ENCODE measurements at places on chromosomes 1 and 21.

DNA sequence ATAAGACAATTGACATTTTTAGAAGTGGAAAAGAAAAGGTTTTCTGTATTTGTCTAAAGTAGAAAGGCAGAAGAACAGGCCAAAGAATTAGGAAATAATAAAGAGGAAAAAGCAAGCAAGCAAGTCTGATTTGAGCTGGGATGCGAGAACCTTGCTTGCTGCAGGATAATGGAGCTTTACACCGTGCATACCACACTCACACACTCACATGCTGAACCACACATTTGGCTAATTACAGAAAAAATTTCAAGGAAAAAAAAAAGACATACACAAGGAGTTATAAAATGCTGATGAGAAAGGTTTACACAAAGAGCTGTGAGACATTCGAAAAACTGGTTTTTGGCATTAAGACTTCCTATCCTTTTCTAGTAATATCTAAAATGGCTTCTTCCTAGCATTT, 593.9 kb downstream of the KIF26B start:
- no peak for DNase-seq

GRCh38 chr1:218294546-218294945, 9.5 kb downstream of the RRP15 start:
- no peak for DNase-seq

DNA sequence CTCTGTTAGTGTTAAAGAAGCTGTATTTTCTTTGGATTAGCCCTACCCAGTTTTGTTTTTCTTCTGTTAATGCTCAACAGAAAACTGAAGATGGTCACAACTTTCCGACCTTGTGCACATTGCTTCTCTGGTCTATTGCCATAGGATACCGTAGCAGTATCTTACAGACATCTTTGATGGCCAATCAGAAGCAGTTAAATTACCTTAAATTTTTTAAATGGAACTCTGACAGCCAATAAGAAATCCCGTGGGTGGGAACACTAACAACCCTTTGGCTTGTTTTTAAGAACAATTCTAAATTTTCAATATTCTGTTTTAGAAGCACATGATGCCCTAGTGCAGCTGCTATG, 17.2 kb downstream of the NFYC start:
- no peak for DNase-seq

GRCh38 chr1:167533851-167534300, 15.5 kb upstream of the CD247 start:
- DNase-seq: peak; percentile 51

- DNase-seq: no peak
Measured at GRCh38 chr1:226209307-226210059, 14.0 kb upstream of the MIXL1 start.

DNA sequence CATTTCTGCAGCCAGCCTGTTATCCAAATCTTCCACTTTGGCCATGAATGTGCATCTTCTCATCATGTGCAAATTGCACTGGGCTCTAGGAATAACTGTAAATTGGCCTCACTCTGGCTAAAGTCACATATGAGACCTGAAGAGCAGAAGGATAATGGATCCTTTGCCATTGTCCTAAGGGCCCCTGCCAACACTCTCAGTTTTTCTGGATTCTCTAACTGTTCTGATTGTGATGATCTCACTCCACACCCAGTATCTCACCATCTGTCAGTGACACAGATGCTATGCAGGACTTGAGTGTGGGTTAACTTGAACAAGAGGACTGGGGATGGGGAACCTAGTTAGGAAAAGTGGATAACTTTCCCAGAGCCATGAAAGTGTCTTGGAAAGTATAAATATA, 8.5 kb upstream of the FYB2 start:
- DNase-seq: no peak

DNA sequence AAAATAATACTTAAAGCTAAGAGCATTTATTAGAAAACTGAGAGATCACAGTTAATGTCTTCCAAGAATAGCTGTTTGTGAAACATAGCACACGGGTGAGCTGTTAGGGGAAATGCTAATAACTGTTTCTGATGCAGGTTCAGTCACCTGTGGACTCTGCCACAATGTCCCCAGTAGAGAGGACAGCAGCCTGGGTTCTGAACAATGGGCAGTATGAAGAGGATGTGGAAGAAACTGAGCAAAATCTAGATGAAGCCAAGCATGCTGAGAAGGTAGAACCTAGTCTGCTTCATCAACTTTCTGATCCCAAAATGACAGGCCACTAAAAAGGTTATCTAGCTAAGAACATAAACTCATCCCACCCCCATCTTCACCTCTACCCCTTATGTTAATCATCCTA, 32.6 kb downstream of the CLEC20A start:
- no peak for DNase-seq

- no peak for DNase-seq
Measured at GRCh38 chr21:33011462-33011861, 14.3 kb upstream of the OLIG2 start.

DNA sequence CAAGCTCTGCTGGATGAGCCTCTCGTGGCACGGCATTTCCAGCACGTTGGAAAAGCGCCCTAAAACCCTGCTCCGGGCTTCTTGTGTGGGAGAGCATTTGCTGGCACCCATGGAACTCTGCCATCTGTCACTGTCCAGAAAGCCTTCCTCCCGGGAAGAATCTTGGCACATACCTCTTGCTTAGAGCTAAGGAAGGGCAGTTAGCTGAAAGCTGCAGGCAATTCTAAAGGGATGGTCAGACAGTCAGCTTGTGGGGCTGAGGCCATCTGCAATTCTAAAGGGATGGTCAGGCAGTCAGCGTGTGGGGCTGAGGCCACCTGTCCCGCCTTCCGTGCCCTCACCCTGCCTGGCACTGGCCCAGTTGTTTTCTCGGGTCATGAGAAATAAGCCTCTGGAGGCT, 139.0 kb upstream of the TMEM51 start:
- DNase-seq: no peak

- no peak for DNase-seq
Measured at GRCh38 chr1:18764362-18764761, 95.1 kb downstream of the TAS1R2 start.

GRCh38 chr1:109472779-109473178, 6.4 kb downstream of the SYPL2 start:
- DNase-seq: no peak

GRCh38 chr1:51818487-51818886, 60.0 kb downstream of the NRDC start:
- no peak for DNase-seq

DNA sequence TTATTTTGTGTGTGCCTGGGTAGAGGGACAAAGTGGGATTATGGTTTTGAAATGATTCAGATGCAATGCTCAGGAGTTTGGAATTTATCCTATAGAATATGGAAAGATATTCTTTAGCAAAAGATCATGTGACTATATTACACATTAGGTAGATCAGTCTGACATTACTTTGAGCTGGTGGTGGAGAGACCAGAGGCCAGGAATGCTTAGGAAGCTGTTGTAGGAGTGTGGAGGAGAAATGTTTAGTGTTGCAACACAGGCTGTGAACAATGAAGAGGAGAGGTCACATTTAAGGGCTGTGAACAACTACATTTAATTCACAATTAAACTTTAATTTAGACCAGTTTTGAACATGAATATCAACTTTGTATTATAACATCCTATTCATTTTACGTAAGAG, 45.3 kb upstream of the PODN start:
- no peak for DNase-seq

GRCh38 chr1:156499842-156500542, 583 bp downstream of the MEF2D start:
- DNase-seq: peak; percentile 44

DNA sequence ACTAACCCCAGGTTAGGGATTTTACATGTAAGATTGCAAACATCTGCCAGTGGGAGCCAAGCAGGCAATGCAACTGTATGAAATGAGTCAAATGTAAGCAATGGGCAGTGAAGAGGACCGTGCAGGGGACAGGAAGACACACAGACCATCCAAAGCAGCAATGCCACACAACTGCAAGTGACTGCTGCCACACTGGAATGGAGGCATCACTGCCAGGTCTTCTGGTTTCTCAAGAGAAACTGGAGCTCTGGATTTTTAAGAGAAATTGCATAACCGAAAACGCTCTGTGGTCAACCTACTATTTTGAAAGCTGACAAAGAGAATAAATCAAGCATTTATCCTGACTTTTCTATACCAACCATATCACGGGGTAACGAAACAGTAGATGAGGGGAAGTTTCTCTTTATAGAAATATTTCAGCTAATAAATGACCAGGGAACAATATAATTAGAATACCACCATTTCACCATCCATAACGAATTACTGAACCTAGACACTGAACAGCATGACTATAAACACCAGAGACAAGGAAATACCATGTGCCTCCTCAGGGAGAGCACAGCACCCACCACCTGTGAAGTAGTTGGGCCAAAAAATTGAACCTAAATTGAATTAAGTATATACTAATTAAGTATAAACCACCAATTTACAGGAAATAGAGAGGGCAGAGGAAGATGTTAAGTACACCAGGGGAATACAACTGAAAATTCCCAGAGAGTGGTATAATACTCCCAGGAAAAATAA, 4.4 kb downstream of the AK2 start:
- no peak for DNase-seq

DNA sequence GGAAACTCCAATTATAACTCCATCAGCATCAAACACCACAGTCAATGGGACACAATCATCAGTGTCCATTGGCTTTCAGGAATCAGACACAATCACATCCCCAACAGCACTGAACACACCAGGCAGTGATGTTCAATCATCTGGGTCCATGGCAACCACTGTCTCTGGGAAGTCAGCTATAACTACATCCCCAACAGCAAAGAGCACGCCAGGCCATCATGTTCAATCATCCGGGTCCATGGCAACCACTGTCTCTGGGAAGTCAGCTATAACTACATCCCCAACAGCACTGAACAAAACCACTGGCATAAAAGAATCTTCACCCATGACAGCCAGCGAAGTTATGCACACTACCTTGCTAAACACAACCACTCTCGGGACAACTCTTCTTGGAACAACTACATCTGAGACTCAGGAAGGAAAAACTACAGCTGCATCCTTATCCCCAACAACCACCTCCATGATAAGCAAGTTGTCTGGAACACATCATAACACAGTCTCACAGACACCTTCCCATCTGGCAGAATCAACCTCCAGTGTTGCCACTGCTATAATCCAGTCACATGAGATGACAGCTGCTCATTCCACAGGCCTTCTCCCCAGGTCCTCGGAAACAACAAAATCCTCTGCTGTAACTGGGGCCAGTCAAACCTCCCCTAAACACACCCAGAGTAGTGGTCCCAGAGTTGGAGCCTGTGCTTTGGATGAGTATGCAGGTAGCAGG, 19.9 kb downstream of the CATSPER4 start:
- DNase-seq: no peak

DNA sequence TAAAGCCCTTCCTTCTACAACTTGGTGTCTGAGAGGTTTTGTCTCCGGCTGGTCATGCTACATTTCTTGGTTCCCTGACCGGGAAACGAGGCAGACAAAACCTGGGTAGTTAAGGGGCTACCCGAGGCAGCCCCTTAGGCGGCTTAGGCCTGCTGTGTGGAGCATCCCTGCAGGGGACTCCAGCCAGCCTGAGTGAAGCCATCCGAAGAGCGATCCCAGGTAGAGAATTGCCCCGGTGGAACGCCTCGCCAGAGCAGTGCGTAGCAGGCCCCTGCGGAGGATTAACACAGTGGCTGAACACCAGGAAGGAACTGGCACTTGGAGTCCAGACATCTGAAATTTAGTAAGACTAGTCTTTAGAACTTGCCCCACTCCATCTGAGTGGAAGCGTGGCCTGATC, 21.2 kb upstream of the MYOCOS start:
- no peak for DNase-seq

DNA sequence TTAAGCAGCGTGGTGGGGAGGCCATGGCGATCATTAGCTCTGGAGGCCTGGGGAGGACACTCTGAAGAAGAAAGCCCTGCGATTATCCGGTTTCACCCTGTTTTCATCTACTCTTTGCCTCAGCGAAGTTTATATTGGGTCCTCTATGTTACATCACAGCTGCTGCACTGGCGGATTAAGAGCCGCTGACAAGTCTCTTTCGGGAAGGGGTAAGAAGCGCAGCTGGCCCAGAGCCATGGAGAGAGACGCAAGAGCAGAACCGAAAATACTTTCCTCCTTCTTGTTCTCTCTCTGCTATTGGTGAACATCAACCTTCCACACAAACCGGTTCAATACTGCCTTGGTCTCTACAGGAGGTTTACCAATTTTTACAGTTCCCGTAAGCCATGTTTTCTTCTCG, 291.5 kb downstream of the FAM72C start:
- DNase-seq: no peak

DNA sequence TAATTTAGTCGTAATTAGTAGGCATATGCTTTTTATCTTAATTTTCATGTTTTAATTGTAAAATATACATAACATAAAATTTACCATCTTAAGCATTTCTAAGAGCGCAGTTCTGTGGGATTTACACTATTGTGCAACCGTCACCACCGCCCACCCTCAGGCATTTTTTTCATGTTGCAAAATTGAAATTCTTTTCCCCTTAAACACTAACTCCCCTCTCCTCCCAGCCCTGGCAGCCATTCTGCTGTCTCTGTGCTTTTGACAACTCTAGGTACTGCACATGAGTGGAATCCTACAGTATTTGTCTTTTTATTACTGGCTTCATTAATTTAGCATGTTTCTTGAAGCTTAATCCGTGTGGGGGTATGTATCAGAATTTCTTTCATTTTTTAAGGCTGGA, 7.8 kb downstream of the PIK3CD start:
- no peak for DNase-seq

DNA sequence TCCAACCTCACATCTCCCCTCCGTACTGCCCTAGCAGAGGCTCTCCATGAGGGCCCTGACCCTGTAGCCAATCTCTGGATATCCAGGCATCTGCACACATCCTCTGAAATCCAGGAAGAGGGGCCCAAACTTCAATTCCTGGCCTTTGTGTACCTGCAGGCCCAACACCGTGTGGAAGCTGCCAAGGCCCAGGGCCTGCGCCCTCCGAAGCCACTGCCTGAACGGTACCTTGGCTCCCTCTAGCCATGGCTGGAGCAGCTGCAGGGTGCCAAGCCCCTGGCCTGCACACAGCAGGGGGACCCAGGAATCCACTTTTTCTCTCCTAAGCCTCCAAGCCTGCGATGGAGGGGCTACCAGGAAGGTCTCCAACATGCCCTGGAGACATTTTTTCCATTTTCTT, 84.2 kb downstream of the PTGER3 start:
- no peak for DNase-seq

DNA sequence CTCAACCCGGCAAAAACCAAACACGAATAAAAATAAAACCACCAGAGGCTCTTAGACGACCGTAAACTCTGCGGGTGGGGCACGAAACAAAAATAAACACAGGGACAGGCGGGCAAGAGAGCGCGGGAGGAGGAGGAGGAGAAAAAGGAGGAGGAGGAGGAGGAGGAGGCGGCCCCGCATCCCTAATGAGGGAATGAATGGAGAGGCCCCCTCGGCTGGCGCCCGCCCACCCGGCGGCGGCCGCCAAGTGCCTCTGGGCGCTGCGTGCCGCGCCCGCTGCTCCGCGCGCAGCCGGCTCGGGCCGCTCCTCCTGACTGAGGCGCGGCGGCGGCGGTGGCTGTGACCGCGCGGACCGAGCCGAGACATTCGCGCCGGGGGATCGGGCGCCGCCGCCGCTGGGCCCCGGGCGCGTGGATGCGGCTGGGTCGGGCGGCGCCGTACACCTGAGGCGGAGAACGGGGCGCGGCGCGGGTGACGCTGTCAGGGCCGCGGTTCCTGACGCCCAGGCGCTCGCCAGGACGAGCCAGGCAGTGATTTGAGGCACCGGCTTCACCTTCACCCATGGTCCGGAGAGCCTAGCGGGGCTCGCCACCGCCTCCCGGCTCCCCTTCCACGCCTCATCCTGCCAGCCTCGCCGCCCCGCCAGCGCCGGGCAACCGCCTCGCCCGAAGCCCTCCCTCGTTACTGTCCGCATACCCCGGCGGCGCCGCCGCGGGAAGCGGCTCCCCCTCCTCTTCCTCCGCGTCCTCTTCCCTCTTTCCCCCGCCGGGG, at the start of gene MARK1:
TSS of gene MARK1 (plus strand) at position 229 of the 771 bp plus-strand sequence. CDS start 687 bp downstream, outside the sequence.
- no peak for DNase-seq

- no peak for DNase-seq
Measured at GRCh38 chr1:54229281-54229891, 29.4 kb downstream of the MRPL37 start.
